ENCODE measurements at places on chromosomes 2 and 18. TPM values are rescaled to one million over a fixed set of nuclear protein-coding genes. Genes with fewer than 3 reads are reported as not detected.

DLGAP1 gene
- total RNA-seq: not detected

GRCh38 chr2:153232464-153232863, 246.1 kb downstream of the RPRM start:
- no peak for DNase-seq

DNA sequence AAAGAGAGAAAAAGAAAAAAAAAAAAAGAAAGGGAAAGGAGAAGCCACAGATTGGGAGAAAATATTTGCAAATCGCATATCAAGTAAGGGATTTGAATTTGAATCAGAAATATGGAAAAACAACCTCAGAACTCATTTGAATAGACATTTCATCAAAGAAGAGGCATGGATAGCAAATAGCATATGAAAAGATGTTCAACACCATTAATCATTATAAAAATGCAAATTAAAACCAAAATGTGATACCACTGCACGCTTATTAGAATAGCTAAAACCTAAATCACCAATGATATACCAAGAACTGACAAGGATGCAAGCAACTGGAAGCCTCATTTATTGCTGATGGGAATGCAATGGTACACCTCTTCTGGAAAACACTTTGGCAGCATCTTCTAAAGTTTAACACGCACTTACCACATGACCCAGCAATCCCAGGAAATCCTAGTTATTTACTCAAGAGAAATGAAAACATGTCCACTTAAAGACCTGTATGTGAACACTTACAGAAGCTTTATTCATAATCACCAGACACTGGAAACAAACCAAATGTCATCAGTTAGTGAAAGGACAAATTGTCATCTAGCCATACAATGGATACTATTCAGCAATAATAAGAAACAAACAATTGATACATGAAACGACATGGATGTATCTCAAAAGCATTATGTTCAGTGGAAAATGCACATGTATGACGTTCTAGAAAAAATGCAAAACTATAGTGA, 10.3 kb downstream of the DNER start:
- no peak for DNase-seq

- DNase-seq: no peak
These were observed 4.0 kb downstream of the PTPN2 start for GRCh38 chr18:12879840-12880540.

SLC30A3 gene
- not detected for total RNA-seq

- DNase-seq: no peak
These were observed 82.3 kb downstream of the LOXHD1 start for GRCh38 chr18:46574743-46575115.

- peak; percentile 52 for DNase-seq
These were observed 110.7 kb downstream of the MDH1 start for GRCh38 chr2:63699549-63699839.

PTPRM gene
- 14.0 TPM for total RNA-seq

GGCX gene
- 21.2 TPM for total RNA-seq

CHRNG gene
- not detected for total RNA-seq

DNA sequence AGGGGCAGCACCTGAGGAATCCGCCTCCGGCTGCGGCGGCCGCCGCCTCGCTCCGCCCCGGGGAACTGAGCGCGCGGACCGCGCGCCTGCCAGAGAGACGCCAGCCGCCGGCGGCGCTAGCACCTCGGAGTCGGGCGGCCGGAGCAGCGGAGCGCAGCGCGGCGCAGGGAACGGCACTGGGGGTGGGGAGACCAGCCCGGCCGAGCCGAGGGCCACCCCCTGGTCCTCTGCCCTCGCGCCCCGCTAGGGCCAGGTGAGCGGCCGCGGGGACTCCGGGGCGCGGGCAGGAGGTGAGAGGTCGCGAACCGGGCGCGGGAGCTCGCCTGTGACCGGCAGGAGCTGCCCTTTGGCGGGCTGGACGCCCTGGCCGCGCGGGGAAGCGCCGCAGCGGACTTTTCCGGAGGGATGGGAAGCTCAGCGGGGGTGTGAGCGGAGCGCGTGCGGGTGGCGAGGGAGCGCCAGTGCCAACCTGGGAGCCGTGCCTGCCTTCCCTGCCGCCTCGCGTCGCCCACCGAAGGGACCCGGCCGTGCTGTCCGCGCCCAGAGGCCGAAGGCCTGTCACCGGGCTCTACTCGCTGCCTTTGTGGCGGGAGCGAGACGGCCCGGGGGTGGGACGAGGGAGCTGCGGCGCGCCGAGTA, at the start of gene GREB1L:
TSS of gene GREB1L (plus strand) at position 92 of the 639 bp plus-strand sequence. CDS start 141,287 bp downstream, outside the sequence.
- DNase-seq: peak; percentile 68

DNA sequence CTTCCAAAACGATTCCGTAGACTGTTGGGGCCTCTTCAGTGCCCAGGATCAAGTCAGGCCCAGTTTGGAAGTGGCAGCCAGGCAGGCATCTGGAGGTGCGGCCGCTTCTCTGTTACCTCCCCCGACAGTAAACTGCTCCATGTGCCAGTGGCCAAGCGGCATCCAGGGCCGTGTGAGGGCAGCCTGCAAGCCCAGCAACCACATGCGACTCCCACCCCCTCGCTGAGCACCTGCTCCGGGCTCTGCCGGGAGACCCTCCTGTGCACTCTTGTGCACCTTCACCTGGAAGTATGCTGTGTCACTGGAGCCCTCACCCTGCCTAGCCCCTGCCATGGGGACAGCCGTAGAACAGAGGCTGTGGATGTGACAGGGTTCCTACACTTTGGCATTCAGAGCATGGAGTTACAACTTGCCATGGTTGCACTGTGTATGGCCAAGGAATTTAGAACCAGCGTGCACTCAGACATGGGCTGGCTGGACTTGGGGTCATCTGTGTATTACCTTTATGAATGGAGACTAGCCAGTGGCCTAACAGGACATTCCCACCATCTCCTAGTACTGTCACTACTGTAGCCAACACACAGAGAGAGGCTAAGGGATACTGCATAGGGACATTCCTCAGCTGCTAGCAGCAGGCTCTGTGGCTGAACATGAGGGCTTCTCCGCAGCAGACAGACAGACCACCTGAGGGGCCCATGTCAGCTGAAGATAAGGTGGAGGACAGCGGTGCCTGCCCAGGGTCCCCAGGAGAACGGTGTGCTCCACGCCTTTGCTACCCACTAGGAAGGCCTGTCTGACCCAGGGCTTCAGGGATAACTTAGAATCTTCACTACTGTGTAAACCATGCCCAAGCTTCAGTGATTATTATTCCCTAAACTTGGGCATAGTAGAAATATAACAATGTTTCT, 25.0 kb upstream of the FAHD2A start:
- DNase-seq: no peak

GRCh38 chr18:10116574-10116973, 202.8 kb downstream of the VAPA start:
- no peak for DNase-seq

DNA sequence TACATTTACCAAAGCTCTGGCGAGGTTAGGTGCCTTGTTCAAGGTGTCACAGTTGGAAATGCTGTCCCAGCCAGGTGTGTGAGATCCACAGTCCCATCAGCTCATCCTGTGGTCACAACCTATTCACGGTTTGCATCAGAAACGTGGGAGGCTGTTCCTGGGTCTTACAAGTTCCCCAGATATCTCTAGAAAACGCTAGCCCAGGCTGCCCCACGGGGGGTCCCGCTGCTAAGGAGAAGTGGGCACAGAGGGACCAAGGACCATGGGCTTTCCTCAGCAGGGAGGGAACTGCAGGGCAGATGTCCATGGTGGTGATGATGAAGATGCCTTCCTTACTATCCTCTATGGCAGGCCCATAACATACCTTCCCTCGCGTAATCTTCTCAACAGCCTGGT, 649 bp downstream of the FECH start:
- DNase-seq: no peak

GTF2A1L gene
- not detected for total RNA-seq

DNA sequence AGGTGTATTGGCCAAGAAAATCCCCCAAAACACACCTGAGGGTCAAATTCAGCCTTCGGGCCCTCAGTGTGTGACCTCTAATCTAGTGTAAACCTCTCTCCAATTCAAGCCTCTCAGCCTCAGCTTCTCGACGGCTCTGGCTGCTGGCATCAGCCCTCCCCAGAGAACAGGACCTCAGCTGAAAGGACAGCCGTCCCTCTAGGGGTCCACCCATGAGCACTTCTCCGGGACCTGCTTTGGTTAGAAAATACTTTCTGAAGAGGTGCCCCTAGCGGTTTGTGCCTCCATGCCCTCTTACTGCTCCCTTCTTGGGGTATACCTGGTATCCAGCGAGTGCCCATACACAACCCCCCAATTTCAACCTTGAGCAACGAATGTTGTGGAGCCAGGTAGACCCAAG, 48.8 kb downstream of the INHBB start:
- no peak for DNase-seq
